ENCODE measurements at places on chromosomes 2 and 18.
A peak's percentile ranks its signal among the peaks of the same experiment; 100 is the strongest.

DNA sequence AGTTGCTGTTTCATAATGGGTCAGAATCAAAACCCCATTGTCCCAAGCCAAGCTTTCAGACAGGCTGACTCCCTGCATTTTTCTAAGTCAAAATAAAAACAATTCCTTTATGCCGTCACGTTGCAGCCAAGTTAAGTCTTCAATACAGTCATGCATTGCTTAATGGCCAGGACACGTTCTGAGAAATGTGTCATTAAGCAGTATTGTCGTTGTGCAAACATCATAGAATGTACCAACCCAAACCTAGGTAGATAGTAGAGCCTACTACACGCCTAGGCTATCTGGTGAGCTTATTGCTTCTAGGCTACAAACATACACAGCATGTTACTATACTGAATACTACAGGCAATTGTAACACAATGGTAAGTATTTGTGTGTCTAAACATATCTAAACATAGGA lies 160.4 kb upstream of the FOSL2 start:
- DNase-seq: no peak

DNA sequence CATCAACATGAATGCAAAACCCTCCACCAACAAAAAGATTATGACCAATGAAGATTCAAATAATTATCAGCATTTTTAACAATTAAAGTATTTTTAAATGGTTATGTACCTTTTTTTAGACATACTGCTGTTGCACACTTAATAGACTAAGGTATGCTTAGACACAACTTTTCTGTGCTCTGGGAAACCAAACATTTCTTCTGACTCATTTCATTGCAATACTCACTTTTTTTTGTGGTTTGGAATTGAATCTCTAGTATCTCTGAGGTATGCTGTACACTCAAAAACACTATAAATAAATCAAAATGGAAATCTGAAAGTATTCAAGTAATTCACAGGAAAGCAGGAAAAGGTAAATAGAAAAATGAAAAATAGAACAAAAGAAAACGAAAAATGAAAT lies 247.9 kb upstream of the POU3F3 start:
- no peak for DNase-seq

- DNase-seq: no peak
Measured at GRCh38 chr18:50638884-50639420, 79.1 kb downstream of the MAPK4 start.

DNA sequence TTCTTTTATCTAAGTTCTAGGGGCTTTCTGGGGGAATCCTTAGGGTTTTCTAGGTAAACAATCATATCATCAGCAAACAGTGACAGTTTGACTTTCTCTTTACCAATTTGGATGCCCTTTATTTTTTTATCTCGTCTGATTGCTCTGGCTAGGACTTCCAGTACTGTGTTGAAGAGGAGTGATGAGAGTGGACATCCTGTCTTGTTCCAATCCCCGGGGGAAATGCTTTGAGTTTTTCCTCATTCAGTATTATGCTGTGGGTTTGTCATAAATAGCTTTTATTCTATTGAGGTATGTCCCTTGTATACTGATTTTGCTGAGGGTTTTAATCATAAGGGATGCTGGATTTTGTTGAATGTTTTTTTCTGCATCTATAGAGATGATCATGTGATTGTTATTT lies 549.5 kb downstream of the EPHA4 start:
- DNase-seq: no peak

GRCh38 chr2:206642075-206643025 lies at the start of gene FAM237A:
TSS of gene FAM237A (plus strand) at chr2:206642487. CDS start at chr2:206644237, 1,750 bp downstream.
- peak; percentile 46 for DNase-seq

DNA sequence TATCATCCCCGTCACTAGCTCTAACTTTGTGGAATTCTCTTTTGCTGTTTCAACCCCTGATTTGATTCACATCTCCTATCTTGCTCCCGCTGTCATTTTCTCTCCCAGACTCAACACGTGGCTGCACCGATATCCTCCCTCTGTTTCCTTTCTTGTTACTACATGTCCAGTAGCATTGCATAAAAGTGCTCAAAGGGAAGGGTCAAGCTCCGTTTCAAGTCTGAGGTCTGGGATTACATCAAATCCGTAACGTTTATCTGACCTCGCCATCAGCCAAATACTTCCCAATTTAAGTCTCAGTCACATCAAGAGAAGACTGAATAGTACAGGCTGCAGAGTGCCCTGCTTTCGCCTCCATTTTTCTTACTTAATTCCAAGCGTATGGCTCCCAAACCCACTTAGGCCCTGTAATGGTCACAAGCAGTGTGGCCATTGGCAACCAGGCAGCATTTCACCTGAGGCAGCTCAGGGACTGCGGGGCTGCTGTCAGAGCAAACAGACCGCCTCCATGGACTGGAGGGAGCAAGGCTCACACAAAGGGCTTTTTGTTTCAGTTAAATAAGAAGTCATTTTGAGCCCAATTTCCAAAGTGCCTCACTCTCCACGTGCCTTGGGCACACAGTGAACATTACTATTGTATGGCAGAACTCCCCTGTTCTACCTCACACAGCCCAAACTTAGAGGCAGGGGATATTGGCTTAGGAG lies 217.8 kb downstream of the BCL11A start:
- DNase-seq: no peak

GRCh38 chr18:46423226-46423805 lies 233.7 kb downstream of the LOXHD1 start:
- DNase-seq: no peak

- peak; percentile 27 for DNase-seq
Measured at GRCh38 chr2:229715895-229716507, 1.6 kb upstream of the DNER start.

Measured in NCI-H524 (cell line).